ENCODE measurements at places on chromosomes 12 and 14.

DNA sequence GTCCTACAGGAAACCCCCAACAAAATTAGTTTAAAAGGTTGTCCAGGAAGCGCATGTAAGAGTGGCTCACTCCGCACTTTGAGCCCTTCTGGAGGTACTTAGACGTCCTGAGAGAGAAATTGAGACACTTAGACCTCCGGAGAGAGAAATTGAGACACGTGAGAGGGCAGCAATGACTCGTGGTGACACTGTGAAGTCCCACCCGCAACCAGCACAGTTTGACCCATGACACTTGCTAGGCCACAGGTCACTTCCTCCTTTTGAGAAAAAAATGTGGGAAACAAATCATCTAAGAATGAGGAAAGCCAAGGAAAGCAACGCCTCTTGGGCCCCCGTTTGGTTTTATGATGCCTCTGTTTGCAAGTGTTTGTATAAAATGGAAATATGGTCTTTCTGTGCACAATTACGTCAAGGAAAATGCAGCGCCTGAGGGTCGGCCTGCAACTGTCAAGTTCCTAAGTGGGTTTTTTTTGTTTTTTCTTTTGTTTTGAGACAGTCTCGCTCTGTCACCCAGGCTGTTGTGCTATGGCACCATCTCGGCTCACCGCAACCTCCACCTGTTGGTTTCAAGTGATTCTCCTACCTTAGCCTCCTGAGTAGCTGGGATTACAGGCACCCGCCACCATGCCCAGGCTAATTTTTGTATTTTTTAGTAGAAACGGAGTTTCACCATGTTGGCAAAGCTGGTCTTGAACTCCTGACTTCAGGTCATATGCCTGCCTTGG is 13.6 kb upstream of the CDCA4 start:
- DNase-seq = no peak

- no peak for DNase-seq
Observed at GRCh38 chr12:21797539-21797938, 23.0 kb upstream of the KCNJ8 start.

DNA sequence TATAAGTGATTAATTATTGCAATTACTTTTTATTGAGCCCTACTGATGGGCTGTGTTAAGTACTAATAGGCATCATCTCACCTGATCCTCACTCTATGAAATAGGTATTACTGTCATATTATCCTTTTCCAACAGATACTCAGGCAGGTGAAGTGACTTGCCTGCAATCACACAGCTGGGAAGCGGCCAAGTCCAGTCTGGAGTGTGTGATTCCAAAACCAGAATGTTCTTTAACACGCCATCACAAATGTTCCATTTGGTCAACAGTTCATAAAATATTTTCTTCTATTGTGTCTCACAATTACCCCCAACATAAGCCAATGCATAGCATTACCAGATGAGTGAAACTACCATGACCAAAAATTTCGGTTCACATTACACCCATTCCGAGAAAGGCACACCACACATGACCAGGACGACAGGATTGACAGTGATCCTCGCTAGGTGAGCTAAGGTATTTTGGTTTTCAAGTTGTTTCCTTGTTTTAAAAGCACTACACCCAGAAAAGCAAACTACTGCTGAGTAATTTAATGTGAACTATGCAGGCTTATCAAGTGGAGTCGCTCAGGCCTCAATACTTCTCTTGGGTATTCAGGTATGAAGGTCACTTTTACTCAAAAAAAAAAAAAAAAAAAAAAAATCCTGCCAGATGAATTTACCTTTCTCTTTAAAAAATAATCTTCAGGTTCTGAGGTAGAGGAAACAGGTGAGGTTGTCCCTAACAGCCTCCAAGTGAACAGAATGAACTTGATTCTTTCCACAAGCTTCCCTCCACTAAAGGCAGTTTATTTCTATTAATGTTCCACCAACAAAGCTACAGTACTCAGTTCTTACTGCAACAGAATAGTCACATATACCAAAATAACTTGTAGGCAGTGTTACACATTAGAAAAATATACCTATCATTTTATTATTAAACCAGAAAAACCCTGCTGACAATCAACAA is 2.4 kb downstream of the VPS37B start:
- no peak for DNase-seq

DNA sequence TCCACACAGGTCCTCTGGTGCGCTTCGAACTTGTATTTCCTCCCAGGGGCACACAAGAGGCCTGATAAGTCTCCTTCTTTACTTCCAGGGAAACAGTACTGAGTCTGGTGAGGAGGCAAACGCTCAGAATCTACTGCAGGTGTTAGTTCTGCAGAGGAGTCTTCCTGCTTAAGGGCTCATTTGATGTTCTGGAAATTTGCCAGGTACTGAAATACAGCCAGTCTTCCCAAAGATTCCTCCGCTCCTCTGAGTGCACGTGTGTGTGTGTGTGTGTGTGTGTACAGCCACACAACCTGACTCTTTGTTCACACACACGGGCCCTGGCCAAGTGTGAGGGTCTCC is 92.0 kb downstream of the FBXL14 start:
- no peak for DNase-seq

- no peak for DNase-seq
Observed at GRCh38 chr14:91780452-91780851, 48.6 kb upstream of the CATSPERB start.

GRCh38 chr12:52415870-52416750 is 10.0 kb upstream of the KRT82 start:
- DNase-seq = peak; percentile 30
